ENCODE measurements at places on chromosomes 1 and 21. TPM values are rescaled to one million over a fixed set of nuclear protein-coding genes. Genes with fewer than 3 reads are reported as not detected.

GRCh38 chr1:207807326-207807689 lies 55.5 kb downstream of the CD46 start:
- no peak for DNase-seq
- H3K4me1 ChIP-seq, result peaks cover 35% of the 10 kb centered on the region
- no peaks in the 10 kb centered on the region for H3K27me3 ChIP-seq

The FAM43B gene
- under 0.01 TPM for total RNA-seq

GRCh38 chr1:94734963-94735901 lies 84.9 kb upstream of the SLC44A3 start:
- peak overlapping the region; percentile 48 for H3K27ac ChIP-seq
- H3K27me3 ChIP-seq, result no peaks in the 10 kb centered on the region
- H3K4me1 ChIP-seq, result peaks cover 18% of the 10 kb centered on the region
- no peak overlapping the region for H3K4me3 ChIP-seq
- DNase-seq, result peak; percentile 63
- no peaks in the 10 kb centered on the region for H3K36me3 ChIP-seq

GRCh38 chr1:11648039-11648438 lies 6.2 kb downstream of the FBXO2 start:
- no peak for DNase-seq
- no peak overlapping the region for H3K4me3 ChIP-seq
- H3K27ac ChIP-seq, result no peak overlapping the region
- H3K36me3 ChIP-seq, result no peaks in the 10 kb centered on the region
- no peaks in the 10 kb centered on the region for H3K4me1 ChIP-seq
- H3K27me3 ChIP-seq, result peaks cover 5% of the 10 kb centered on the region

DNA sequence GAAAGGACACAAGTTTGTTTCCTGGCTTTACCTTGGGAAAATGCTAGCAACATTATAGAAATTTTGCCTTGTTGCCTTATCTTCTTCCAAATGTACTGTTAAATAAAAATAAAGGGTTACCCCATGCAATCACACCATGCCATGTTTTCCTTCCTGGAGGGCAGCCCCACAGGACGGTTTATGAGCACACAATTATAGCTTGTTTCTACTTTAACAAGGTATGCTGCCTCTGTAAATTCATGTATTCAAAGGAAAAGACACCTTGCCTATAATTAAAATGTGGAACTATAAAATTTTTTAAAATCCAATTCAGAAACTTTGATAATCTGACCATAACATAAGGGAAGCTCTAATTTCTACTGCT lies 63.4 kb downstream of the CAPN2 start:
- H3K36me3 ChIP-seq, result peaks cover 19% of the 10 kb centered on the region
- peak overlapping the region; percentile 10 for H3K27ac ChIP-seq
- H3K27me3 ChIP-seq, result no peaks in the 10 kb centered on the region

The IGSF9 gene
- total RNA-seq, result under 0.01 TPM

- DNase-seq, result no peak
- no peaks in the 10 kb centered on the region for H3K36me3 ChIP-seq
- H3K4me3 ChIP-seq, result no peak overlapping the region
- no peak overlapping the region for H3K27ac ChIP-seq
- no peaks in the 10 kb centered on the region for H3K4me1 ChIP-seq
Measured at GRCh38 chr1:231497629-231498152, 30.8 kb upstream of the TSNAX start.

The PEF1 gene
- 72.2 TPM for total RNA-seq

DNA sequence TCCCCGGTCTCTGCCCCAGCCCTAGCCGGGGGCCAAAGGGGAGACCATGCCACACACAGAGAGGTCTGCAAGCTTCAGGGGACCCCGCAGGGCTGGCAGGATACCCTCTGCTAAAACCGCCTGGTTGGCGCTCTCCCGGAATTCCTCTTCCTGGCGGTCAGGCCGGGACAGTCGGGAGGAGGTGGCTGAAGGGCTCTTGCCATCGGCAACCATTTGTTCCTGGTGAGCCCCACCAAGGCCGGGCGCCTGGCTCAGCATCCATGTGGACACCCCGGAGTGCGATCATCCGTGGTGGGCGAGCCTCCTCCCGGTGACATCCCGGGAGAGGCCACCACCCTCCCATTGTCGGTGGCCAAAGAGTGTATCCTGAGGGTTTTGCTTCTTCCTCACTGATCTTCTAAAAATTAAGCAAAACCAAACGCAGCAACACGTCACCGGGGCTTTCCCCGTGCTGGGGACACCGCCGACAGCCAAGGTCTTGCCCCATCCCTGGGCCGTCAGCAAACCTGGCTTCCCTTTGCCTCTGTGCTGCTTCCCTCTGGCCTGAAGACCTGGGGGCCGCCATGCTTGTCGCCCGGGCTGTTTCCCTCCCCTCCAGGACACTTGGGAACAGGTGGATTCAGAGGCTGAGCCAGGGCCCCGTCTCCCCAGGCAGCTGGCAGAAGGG lies 59.1 kb upstream of the TTC34 start:
- no peaks in the 10 kb centered on the region for H3K36me3 ChIP-seq
- H3K27me3 ChIP-seq, result no peaks in the 10 kb centered on the region
- no peak for DNase-seq
- no peak overlapping the region for H3K27ac ChIP-seq
- no peak overlapping the region for H3K4me3 ChIP-seq
